CD4-positive, alpha-beta memory T cell (primary cell): ENCODE measurements at places on chromosomes 3 and 15.

- no peak overlapping the region for H3K4me3 ChIP-seq
- H3K36me3 ChIP-seq = no peaks in the 10 kb centered on the region
- no peaks in the 10 kb centered on the region for H3K4me1 ChIP-seq
- no peaks in the 10 kb centered on the region for H3K27me3 ChIP-seq
- no peak for DNase-seq
Observed at GRCh38 chr3:26291840-26292239, 330.7 kb upstream of the LRRC3B start.

DNA sequence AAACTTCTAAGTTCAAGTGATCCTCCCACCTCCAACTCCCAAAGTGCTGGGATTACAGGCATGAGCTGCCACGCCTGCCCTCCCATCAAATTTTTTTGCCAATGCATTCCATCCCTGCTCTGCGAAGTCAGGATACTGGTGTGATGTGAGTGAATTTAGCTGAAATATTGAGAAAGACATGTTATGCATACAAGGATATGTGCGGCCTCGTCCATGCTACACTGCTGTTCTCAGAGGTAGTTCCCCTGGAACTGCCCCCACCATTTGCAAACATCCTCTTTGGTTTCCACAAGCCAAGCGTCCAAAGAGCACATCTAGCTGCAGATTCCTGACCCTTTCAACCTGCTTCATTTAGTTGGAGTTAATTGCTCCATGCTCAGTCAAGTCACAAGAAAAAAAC lies 36.5 kb upstream of the BCL2A1 start:
- no peaks in the 10 kb centered on the region for H3K4me1 ChIP-seq
- no peaks in the 10 kb centered on the region for H3K36me3 ChIP-seq
- H3K27ac ChIP-seq = no peak overlapping the region
- H3K4me3 ChIP-seq = no peak overlapping the region
- no peaks in the 10 kb centered on the region for H3K27me3 ChIP-seq

- H3K4me1 ChIP-seq = peaks cover 42% of the 10 kb centered on the region
- no peaks in the 10 kb centered on the region for H3K36me3 ChIP-seq
- H3K27me3 ChIP-seq = no peaks in the 10 kb centered on the region
- no peak for DNase-seq
Observed at GRCh38 chr3:146544929-146545528, 622 bp upstream of the PLSCR1 start.

- H3K27ac ChIP-seq = no peak overlapping the region
- no peaks in the 10 kb centered on the region for H3K36me3 ChIP-seq
- no peak overlapping the region for H3K4me3 ChIP-seq
Observed at GRCh38 chr15:66662522-66662921, 39.5 kb upstream of the SMAD6 start.

DNA sequence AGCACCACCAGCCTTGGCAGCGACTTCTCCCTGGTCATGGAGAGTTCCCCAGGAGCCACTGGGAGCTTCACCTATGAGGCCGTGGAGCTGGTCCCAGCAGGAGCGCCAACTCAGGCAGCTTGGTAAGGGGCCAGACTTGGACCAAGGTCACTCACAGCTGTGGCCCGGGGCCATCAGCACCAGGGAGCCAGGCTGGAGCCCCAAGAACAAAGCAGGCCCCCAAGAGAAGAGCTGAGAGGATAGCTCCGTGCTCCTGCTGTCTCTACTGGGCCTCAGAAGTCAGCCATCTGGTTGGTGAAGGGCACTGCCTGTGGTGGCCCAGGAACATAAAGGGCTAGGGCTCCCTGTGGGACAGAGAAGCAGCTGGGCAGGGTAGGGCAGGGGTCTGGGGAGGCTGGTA lies 14.7 kb upstream of the CPNE9 start:
- no peaks in the 10 kb centered on the region for H3K27me3 ChIP-seq
- H3K36me3 ChIP-seq = peaks cover 88% of the 10 kb centered on the region
- H3K4me3 ChIP-seq = no peak overlapping the region

- no peak for DNase-seq
- no peak overlapping the region for H3K4me3 ChIP-seq
- H3K27me3 ChIP-seq = no peaks in the 10 kb centered on the region
Observed at GRCh38 chr15:82995938-82996337, 9.9 kb downstream of the RAMAC start.

DNA sequence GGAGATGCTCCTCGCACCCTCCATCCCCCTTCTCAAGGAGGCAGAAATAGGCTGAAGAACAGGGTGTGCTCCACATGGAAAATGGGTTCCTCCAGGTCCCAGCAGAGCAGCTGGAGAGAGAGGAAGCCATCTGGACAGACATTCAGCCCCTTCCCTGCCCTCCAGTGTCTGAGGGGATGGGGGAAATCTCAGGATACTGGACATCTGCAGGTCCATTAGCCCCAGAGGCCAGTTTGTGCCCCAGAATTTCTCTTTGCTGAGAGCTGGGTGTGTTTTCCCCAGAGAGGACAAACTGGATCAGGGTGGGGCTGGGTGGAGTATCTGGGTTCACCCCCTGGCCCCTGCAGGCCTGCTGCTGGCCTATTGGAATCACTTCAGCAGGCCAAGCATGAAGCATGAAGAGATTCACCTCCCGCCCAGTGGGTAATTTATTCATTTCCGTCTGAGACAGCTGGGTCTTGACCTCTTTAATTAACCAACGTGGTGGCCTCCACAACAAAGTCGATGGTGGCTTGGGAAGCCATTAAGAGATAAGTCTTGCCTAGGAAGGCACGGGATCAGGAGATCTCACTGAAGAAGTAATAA lies 4.6 kb downstream of the FAM3D start:
- H3K4me3 ChIP-seq = no peak overlapping the region
- no peak for DNase-seq
- no peaks in the 10 kb centered on the region for H3K4me1 ChIP-seq
- no peaks in the 10 kb centered on the region for H3K36me3 ChIP-seq
- no peak overlapping the region for H3K27ac ChIP-seq

DNA sequence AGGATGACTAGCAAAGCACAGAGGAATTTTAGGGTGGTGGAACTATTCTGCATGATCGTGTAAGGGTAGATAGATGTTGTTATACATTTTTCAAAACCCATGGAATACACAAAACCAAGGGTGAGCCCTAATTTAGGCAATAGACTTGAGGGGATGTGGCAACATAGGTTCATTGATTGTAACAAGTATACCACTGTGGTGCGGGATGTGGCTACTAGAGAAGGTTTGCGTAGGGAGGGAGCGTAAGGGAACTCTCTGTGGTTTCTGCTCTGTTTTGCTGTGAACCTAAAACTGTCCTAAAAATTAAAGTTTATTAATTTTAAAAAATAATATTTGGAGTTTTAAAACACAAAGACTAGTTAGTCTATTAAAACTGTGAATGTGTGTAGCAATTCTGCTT lies 202.8 kb downstream of the PLCL2 start:
- peaks cover 31% of the 10 kb centered on the region for H3K4me1 ChIP-seq
- no peak overlapping the region for H3K4me3 ChIP-seq
- peaks cover 3% of the 10 kb centered on the region for H3K36me3 ChIP-seq
- no peak overlapping the region for H3K27ac ChIP-seq

DNA sequence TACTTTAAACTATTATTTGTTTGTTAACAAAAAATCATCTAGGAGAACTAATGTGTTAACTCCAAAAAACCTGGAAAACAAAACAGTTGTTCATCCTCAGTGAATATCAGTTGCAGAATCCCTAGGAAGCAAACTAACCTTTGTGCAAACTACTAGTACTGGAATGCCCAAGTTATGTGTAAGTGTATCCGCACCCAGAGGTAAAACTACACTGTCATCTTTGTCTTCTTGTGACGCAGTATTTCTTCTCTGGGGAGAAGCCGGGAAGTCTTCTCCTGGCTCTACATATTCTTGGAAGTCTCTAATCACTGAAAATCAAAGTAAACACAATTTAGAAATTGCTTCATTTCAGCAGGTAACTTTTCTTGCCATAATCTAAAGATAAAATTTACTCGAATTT lies 29.8 kb downstream of the DYNC1LI1 start:
- DNase-seq = no peak
- no peak overlapping the region for H3K27ac ChIP-seq
- no peaks in the 10 kb centered on the region for H3K4me1 ChIP-seq
- H3K36me3 ChIP-seq = peaks cover 3% of the 10 kb centered on the region
- H3K27me3 ChIP-seq = no peaks in the 10 kb centered on the region
- no peak overlapping the region for H3K4me3 ChIP-seq

DNA sequence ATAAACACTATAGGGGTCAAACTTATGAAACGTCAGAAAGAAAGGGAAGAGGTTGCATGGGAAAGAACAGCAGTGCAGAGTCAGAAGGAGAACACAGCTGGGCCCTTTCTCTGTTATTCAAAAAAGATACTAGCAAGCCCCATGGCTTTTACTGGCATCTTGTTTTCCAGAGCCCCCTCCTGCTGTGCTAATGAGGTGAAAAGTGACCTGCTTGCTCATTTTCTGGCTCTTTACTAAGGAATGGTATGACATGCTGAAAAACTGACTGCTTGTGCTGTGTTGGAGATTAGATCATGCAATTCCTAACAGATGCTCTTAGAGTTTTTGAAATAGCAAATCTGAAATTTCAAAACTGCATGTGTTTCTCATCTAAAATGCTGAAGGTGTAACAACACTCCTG lies 541.6 kb upstream of the ALCAM start:
- H3K27ac ChIP-seq = no peak overlapping the region
- no peaks in the 10 kb centered on the region for H3K36me3 ChIP-seq

- H3K4me1 ChIP-seq = no peaks in the 10 kb centered on the region
- H3K36me3 ChIP-seq = no peaks in the 10 kb centered on the region
- DNase-seq = no peak
- no peaks in the 10 kb centered on the region for H3K27me3 ChIP-seq
- H3K27ac ChIP-seq = no peak overlapping the region
Observed at GRCh38 chr3:149553781-149554451, 79.4 kb downstream of the TM4SF4 start.

DNA sequence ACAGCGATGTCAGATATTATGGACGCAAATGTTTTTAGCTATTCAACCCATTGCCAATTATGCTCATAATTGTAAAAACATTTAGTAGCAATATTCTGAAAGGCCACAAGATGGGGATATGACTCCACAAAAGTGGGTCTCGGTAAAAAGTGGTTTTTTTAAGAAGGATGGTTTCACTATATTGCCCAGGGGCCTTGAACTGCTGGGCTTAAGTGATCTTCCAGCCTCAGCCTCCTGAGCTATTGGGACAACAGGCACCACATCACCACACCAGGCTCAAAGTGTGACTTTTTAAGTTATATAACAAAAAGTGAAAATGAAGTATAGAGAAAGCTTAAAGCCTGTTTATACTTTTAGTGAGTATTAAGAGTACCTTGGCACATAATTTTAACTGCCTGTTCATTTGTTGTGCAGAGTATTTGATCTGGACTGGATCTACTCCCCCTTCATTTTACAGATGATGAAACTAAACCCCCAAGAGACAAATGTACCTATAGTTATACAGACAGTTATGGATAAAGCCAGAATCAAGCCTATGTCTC lies 9.4 kb downstream of the NAA50 start:
- H3K36me3 ChIP-seq = no peaks in the 10 kb centered on the region
- H3K27me3 ChIP-seq = no peaks in the 10 kb centered on the region
- no peak overlapping the region for H3K4me3 ChIP-seq
- H3K4me1 ChIP-seq = peaks cover 32% of the 10 kb centered on the region

GRCh38 chr3:189144645-189145044 lies 27.1 kb upstream of the TPRG1 start:
- H3K4me1 ChIP-seq = peaks cover 28% of the 10 kb centered on the region
- peak; percentile 57 for DNase-seq
- no peaks in the 10 kb centered on the region for H3K27me3 ChIP-seq
- no peaks in the 10 kb centered on the region for H3K36me3 ChIP-seq
- no peak overlapping the region for H3K27ac ChIP-seq

DNA sequence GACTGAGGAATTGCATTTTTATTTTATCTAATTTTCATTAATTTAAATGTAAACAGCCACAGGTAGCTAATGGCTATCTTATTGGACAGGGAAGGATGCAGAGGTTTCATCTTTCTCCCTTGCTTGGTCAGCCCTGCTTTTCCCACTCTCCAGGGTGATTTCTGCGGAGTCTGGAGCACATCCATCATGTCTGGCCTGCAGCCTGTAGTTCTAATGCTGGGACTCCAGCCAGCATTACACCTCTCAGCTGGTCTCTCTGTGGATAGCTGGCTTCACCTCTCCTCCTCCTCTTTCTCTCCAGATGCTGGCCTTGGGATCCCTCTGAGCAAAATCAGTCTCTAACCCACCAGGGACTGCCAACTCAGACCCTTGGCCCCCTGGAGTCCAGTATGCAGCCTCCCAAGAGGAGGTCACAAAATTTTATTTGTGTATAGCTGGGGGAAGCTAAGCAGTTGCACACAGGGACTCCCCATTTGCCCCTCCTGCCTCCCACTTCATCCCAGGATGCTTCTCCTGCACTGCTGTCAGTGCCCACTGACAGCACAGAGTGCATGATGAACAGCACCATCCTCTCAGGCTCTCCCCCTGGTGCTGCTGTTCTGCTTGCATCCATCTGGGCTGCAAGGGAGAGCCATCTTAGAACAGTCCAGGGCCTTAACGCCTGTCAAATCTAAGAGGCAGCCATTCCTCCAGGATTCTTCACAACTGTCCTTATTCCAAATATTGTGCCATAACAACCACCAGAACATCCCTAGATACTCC lies 1.7 kb downstream of the BFSP2 start:
- H3K4me1 ChIP-seq = no peaks in the 10 kb centered on the region
- no peak for DNase-seq
- H3K4me3 ChIP-seq = no peak overlapping the region

- H3K4me3 ChIP-seq = no peak overlapping the region
- H3K27ac ChIP-seq = no peak overlapping the region
- no peak for DNase-seq
- H3K36me3 ChIP-seq = no peaks in the 10 kb centered on the region
- H3K27me3 ChIP-seq = no peaks in the 10 kb centered on the region
Observed at GRCh38 chr15:40134885-40135284, 26.0 kb upstream of the BUB1B start.

DNA sequence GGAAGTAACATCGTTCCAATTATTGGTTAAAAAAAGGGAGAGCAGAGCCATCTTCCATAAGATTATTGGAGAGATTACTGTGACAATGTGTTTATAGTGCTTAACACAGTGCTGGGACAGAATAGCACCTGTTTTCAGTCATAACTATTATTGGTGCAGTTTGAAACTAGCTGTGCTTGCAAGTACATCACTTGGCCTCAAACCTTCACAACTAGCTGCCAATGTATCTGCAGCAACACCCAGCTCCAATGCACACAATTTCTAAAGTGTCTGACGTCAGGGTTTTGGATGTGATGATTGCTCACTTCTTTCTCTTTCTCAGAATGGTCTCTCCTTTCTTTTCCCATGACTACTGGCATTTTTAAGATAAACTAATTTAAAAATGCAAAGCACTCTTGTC lies 246.2 kb downstream of the SV2B start:
- H3K4me1 ChIP-seq = peaks cover 15% of the 10 kb centered on the region
- H3K27me3 ChIP-seq = no peaks in the 10 kb centered on the region
- H3K4me3 ChIP-seq = no peak overlapping the region
- no peaks in the 10 kb centered on the region for H3K36me3 ChIP-seq

- H3K4me3 ChIP-seq = no peak overlapping the region
- peaks cover 27% of the 10 kb centered on the region for H3K4me1 ChIP-seq
- peak overlapping the region; percentile 90 for H3K27ac ChIP-seq
- no peaks in the 10 kb centered on the region for H3K27me3 ChIP-seq
Observed at GRCh38 chr3:47804577-47804976, 1.6 kb downstream of the DHX30 start.
